ENCODE measurements at places on chromosomes 12 and 14.

GRCh38 chr12:89962648-89963047, 254.0 kb upstream of the ATP2B1 start:
- DNase-seq, result no peak

DNA sequence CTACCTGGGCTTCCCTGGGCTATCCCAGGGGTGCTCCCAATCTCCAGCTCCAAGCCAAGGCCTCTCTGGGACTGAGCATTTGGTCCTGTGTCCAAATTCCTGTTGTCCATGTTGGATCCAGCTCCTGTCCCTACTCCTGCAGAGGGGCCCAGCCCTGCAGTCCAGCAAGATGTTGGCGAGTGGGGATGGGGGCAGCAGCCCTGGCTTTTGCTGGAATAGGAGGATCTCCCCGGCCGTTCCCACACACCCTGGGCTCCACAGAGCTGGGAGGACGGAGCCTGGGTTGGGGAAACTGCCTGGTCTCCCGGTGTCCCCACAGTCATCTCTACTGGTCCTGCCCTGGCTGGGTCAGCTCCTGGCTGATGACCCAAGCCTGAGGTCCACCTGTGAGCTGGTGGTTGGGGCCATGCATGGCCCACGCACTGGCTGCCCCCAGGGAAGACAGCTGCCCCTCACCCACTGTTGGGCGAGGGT, 219.6 kb upstream of the C14orf180 start:
- peak; percentile 7 for DNase-seq

GRCh38 chr12:98399532-98399931, 115.9 kb upstream of the TMPO start:
- peak; percentile 32 for DNase-seq

GRCh38 chr12:48988030-48988649, 10.0 kb downstream of the WNT1 start:
- DNase-seq, result no peak

DNA sequence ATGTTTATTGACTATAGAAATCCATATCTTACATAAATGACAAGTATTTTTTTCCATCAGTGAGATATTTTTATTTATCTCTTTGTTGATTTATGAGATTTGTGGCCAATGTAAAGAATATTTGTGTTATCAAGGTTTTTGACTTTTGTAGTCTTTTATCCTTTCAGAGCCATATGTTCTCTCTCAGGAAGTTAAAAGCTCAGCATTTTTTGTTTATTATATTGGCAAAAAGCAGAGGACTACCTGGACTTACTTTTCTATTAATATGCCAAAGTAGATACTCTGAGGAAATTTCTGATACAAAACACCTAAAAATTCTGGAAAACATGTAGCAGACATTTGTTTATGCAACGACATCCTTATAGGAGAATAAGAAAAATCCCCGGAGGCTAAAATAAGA, 490.3 kb downstream of the SLC6A15 start:
- no peak for DNase-seq

GRCh38 chr12:121288986-121289385, 7.5 kb downstream of the CAMKK2 start:
- DNase-seq, result peak; percentile 85

GRCh38 chr12:105357162-105357691, 26.7 kb downstream of the C12orf75 start:
- no peak for DNase-seq

DNA sequence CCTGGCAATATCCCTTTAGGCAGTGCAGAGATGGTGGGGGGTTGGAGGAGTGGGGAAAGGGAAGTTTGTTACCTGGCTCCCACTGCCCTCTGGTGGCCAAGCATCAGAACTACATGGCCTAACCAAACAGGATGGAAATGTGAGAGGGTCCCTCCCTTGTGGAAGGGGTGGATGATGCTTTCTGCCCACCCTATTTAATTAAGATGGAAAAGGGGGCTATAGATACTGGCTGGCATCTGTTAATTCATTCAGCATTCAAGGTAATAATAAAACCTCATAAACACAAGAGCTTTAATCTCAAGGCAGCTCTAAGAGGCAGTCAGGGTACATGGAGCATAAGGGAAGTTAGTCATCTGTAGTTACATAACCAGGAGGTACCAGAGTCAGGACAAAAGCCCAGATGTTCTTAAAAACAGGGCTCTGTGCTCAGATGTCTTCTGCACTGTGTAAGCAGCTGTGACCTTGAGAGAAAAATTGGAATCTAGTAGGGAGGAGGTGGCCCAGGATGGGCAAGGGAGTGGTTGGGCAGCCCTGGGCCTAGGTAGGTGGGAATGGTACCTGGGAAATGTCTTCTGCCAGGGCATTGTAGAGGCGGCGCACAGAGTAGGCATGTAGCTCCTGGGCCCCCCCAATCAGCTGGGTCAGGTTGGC, 4.6 kb downstream of the AP1G2 start:
- peak; percentile 49 for DNase-seq

GRCh38 chr12:89765959-89766824, 57.6 kb upstream of the ATP2B1 start:
- no peak for DNase-seq

DNA sequence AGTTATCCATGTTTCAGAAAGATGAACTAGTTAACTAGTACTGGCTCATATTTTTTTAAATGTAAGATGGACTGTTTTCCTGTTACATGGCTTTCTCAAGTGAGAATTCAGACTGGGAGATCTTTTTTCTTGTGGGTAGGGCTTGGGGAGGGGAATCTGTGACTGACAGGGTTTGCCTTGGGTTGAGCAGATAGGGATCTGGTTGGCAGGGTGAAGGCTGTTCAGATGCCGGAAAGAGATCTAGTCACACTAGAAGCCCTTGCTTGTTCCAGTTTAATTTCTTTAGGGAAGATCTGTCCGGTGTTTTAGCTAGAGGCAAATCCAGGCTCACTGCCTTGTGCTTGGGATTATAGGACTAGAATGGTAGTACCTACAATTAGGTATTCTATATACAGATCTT, 63.2 kb downstream of the FBXO33 start:
- DNase-seq, result no peak

GRCh38 chr12:89863968-89864367, 155.3 kb upstream of the ATP2B1 start:
- DNase-seq, result no peak

DNA sequence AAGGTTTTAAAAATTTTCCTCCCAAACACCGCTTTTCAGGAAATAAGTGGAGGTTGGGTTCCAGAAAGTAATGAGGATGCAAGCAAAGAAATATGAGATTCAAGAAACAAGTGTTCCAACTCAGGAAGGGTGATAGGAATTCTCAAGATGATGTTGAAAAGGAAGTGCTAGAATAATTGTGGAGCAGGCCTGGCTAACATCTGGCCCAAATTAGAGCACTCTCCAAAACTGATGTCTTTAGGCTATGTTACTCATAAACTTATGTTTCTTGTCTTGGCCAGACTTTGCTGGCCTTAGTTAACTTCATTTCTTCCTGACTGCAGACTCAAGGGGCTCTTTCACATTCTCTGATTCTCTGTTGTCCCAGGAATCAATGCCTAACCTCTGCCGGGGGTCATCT, 116.3 kb downstream of the TMTC3 start:
- no peak for DNase-seq

DNA sequence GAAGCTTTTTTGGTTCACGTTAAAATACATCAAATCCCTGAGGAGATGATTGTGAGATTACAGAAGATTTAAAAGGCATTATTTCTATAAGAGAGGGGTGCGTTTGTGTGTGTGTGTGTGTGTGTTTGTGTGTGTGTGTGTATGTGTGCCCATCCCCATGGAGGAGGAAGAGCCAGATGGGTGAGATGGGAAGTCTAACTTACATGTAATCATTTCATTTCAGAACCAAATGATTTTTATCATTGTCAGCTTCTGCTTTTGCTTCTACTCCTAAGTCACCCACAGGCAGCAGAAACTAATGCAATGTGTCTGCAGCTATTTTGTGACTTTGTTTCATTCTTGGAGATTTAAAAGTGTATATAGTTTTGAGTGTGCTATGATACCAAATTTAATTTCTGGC, 68.7 kb downstream of the SLC4A8 start:
- no peak for DNase-seq

DNA sequence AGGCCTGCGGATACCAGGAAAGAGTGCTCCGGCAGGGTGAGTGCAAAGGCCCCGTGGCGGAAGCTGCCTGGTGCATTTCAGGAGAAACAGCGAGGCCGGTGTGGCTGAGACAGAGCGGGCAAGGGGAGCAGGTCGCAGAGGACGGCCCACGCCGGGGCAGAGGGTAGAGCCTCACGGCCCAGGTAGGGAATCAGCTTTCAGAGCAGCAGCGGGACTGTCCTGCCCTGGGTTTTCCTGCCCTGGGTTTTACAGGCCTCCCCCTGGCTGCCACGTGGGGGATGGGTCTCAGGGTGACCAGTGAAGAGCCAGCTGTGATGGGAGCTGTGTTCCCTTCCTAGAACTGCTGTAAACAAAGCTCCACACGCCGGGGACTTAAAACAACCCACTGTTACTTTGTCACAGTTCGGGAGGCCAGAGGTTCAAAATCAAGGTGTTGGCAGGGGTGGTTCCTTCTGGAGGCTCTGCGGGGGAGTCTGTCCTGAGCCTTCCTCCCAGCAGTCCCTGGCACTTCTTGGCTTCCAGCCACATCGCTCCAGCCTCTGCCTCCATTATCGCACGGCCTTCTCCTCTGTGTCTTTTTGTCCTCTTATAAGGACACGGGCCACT, 10.4 kb downstream of the NCOR2 start:
- DNase-seq, result peak; percentile 68

- no peak for DNase-seq
Measured at GRCh38 chr14:93895023-93895604, 32.0 kb upstream of the FAM181A start.

- peak; percentile 38 for DNase-seq
Measured at GRCh38 chr12:76790564-76791552, 26.9 kb downstream of the ZDHHC17 start.

DNA sequence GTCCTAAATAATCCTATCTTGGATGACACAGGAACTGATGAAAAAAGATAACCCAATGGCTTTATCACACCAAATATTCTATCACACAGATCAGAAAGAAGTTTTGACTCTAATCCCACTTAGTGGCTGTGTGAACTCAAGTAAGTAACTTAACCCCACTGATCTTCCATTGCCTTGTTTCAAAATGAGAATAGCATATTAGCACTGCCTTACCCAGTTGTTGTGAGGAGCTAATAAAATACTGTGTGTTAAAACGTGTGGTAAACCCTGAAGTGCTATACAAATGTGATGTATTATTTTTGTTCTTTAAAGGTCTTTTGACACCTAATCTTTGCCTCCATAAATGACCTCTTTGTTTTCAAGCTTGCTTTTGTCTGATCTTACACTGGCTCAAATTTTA, 60.9 kb upstream of the ARID2 start:
- no peak for DNase-seq
